ENCODE measurements at places on chromosomes 13 and 19. TPM values are rescaled to one million over a fixed set of nuclear protein-coding genes. Genes with fewer than 3 reads are reported as not detected.

The BORCS8 gene
- polyA plus RNA-seq = 13.2 TPM

- DNase-seq = no peak
Measured at GRCh38 chr19:1264801-1265614, 4.1 kb upstream of the CIRBP start.

The SMIM44 gene
- polyA plus RNA-seq = not detected

DNA sequence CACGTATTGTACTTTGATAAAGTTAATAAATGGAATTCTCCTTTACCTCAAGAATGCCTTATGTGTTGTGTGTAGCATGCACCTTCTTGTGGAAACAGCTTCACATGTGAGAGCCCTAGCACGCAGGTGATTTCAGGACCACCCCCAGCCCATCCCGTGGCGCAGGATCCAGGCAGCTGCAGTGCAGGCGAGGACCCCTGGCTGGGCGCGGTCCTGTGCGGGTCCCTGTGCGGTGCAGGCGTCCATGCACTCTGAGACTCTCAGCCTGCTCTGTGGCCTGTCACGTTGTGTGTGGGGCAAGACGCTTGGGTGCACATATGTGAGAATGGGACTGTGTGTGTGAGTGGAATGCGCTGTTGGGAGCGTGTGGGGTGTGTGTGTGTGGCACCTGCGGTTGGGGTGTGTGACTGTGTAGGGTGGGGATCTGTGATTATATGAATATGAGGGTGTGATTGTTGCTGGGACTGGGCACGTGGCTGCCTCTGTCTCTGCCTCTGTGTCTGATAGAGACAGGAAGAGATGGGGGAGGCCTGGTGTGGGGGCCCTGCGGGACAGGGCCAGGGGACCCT lies 30.8 kb downstream of the WTIP start:
- no peak for DNase-seq

The IRGC gene
- polyA plus RNA-seq = not detected

GRCh38 chr19:7655581-7655980 lies 13.3 kb upstream of the RETN start:
- DNase-seq = no peak

- no peak for DNase-seq
Measured at GRCh38 chr13:35649162-35649561, 172.7 kb upstream of the MAB21L1 start.

The ZNF492 gene
- polyA plus RNA-seq = 0.80 TPM

DNA sequence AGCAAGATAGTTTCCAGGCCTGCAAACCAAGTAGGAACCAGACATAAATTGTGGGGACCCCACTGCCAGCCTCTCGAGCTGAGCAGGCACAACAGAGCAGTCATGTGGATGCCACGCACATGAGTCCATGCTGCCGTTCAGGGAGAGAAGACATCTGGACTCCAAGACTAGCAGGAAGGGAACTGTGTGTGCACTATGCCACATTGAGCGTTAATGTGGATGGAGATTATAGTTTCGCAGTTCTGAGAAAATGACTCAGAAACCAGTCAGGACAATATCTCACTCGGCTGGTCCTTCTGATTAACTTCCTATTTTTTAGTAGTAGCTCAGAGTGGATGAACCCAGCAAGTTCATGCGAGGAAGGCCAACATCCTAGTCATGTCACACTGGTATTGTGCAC lies 124.9 kb downstream of the CRYL1 start:
- DNase-seq = no peak

- DNase-seq = no peak
Measured at GRCh38 chr13:44400736-44401135, 27.1 kb downstream of the SERP2 start.

The ZNF562 gene
- polyA plus RNA-seq = 19.1 TPM

DNA sequence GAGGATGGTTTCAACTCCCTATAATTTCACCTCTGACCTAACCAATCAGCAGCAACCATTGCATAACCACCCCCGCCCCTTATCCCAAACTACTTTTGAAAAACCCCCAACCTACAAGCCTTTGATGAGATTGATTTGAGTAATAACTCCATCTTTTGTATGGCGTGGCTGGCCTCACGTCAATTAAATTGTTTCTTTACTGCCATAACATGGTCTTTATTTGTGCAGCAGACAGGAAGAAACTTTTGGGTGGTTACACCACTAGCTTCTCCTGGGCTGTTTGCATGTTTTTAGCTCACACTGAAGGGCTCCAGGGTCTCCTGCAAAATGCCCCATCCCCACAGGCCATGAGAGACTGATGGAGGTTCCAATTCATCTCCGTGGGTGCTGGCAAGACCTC lies 34.0 kb upstream of the PEG3 start:
- no peak for DNase-seq

Data from hindlimb muscle (tissue), 1 donor.